NCI-H1436 (cell line): ENCODE measurements at places on chromosomes 3 and 15.

DNA sequence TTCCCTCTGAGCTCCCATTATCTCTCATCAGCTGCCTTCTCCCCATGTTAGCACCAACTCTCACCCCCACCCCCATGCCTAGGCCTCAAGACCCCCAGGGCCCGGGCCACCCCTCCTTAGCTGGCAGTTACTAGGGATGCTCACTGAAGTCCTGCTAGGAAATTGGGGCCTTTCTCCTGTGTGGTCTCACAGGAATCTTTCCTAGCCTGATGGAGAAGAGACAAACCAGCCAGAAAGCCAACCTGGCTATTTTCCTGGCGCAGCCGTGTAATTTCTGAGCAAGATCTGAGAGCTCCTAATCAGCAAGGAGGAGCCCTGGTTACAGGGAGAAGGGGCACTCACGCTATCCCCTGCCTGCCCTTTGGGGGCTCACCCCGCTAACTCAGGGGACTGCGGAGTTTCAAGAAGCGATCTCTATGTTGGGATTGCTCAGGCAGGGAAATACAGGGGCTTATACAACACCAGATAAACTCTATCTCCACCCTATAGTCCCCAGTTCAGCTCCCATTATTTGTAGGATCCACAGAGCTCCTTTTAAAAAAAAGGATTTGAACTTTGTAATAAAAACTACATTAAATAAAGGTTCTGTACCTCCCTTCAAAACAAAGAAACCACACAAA is 25.2 kb downstream of the NR2F2 start:
- no peak for DNase-seq

DNA sequence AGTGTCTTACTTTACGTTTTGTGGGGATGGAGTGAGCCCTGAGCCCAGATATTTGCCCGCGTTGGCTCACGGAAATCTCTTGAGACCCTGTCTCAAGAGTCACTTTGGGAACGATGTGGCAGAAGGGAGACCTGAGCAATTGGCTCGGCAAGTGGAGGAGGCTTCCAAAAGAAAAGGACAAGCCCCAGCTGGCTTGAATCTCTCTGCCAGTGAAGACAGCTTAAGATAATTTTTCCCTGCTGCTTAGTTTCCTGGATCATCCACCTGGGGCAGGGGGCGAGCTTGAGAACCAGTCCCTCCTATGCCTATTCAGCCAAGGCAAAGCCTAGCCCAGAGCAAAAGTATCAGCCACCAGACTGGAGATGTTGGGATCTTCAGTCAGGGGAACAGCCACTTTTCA is 708 bp downstream of the SEC22A start:
- peak; percentile 35 for DNase-seq

GRCh38 chr3:25293736-25294135 is 134.3 kb upstream of the RARB start:
- DNase-seq = no peak

DNA sequence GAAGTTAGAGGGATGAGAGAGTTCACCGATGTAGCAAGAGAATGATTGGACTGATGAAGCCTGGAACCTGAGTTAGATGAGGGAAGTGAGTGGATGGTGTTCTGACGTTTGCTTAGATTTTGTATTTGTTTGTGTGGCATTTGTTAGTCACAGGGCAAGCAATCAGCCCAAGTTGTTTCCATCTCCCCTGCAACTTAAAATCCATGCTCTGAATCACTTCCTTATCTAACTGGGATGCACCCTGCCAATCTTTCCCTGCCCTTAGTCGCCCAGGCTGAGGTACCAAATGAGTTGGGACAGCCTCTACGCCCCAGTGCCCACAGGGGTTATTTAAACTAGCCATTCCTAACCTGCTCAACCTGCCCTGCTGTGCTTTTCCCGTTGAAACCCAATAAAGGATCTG is 12.6 kb downstream of the PAQR5 start:
- no peak for DNase-seq

GRCh38 chr15:20358066-20358778 is 183.4 kb downstream of the GOLGA6L6 start:
- DNase-seq = no peak

- no peak for DNase-seq
These were observed 30.7 kb upstream of the CLRN1 start for GRCh38 chr3:151003029-151003767.

- no peak for DNase-seq
These were observed 26.5 kb downstream of the PLOD2 start for GRCh38 chr3:146134348-146135117.

DNA sequence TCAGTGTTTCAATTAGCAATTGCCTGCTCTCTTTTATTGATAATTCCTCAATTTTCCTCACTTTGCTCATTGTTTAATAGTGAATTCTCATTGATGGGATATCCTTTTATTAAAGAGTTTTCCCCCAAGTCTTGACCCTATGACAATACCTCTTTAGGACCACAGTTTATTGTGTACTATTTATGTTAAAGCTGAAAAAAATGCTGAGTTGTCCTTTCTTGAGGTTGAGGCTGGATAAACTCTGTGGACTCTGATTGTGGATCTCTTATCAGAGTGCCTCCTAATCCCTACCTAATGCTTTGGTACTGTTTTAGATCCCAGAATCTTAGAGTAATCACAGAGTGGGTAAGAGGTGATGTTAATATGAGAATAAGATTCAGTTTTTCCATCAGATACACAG is 416.3 kb upstream of the GBE1 start:
- DNase-seq = no peak

- DNase-seq = no peak
These were observed 214.9 kb upstream of the NR2F2 start for GRCh38 chr15:96115642-96116041.

DNA sequence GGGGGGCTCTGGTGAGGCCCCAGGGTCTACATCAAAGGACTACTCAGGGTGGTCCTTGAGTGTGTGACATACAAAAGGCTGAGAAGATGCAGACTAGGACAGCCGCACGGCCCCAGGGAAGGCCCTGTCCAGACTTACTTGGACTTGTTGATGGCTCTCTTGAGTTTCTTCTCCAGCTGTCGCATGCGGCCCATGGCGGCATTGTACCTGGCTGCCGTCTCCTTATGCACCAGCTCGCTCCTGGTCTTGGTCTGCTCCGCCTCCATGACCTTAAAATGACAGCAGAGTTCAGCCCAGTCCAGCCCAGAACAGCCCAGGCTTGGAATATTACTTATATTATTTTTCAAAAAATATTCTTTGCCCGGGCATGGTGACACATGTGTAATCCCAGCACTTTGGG is 56.0 kb downstream of the CAPN7 start:
- no peak for DNase-seq

DNA sequence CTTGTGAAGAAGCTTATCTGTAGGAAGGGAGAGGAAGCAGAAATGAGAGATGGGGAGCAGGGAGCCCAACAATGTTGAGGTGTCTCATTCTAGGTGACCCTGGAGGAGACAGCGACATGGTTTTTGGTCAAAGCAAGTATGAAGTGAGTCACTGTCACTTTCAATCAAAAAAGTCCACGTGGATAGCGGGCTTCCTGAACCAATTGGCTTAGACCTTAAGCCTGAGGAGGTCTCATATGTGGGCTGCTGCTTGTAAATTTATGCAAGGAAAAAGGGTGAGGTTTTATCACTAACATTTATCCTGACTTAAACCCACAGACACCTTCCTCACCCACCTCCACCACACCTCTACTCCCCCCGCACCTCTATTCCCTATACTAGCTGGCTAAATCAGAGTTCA is 22.7 kb downstream of the CLDN11 start:
- DNase-seq = no peak

DNA sequence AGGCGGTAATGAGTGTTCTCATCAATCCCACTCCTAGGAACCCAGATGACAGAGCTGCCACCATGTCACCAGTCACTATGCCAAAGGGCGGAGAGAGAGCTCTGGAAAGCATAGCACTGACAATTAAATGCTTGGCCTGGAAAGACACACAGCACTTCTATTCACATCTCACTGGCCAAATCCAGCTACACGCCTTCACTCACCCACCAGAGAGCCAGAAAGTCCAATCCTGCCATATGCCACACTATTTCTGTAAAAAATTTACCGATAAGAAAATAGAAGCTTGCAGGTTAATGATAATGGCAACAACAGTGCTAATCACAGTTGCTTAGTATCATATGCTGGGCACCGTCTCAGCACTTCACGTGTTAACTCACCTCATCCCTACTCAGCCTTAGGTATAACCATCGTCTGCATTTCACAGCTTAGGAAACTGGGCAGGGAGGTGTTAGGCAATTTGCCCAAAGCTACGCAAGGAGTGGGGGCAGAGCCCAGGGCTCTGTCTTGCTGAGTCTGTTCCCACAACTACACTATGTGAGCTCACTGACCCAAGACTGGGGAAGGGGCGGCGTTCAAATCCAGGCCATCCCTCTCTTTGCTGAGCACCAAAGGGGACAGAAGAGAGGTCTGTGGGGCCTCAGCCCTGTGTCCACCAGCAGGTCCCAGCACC is 16.5 kb downstream of the KLHL25 start:
- no peak for DNase-seq

GRCh38 chr15:89998923-89999675 is 2.0 kb upstream of the ZNF710 start:
- DNase-seq = no peak

DNA sequence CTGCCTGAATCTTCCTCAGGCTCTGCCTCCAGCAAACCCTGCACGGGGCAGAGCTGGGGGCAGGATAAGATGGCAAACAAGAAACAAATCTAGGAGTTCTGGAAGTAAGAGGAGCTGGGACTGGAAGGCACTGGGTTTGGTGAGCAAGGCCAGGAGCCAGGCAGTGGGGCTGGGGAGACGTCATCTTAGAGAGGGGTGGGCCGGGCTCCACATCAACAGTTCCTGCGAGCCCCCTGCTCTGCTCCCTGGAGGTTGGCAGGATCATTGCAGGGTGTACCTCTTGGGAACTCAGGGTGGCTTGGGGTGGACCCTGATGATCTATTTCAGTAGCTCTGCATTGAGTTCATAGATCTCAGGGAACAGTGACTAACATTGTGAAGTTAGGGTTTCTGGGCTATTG is 87.3 kb upstream of the PRR23E start:
- DNase-seq = no peak

DNA sequence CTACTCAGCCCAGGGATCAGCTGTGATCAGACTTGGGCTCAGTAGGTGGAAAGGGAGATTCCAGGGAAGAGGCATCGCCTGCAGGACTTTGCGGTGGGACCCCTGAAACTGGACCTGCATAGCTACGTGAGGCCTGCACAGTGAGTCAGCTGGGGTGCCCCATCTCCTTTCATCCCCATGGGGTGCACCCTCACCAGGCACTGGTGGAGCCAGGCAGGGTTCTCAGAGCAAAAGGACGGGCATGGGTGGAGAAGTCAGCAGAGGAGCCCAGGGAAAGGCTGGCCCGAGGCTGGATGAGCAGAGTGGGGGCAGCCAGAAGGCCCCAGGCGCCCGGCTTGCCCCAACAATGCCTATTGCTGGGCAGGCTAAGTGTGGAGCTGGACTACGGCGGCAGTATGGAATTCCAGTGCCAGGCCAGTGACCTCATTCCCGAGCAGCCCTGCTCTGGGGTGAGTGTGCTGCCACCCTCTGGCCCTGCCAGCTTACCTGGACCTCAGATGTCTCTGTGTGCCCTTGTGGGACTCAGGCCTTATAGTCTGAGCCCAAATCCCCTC is 19.7 kb downstream of the ACAA1 start:
- DNase-seq = no peak
